ENCODE measurements at places on chromosomes 5 and 9.

DNA sequence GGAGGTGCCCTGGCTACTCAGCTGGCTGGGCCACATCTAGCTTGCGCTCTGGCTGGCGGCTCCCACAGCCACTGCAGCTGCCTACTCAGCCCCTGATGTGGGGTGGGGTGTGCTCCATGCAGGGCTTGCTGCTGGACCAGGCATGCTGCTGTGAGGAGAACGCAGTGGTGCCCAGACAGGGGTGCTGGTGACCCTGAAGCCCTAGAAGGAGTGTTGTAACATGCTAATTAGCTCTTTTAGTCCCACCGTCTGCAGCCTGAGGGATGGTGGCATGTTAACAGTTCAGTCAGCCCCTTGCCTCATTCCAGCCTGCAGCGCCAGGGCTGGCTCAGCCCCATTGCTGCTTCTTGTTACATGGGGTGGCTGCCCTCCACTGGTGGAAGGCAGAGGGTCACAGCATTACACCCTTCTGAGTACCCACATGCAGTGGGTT lies 642.3 kb downstream of the DMRTA1 start:
- no peak for DNase-seq

- peak; percentile 66 for DNase-seq
These were observed 88.8 kb upstream of the PAM start for GRCh38 chr5:102666164-102666946.

- peak; percentile 37 for DNase-seq
These were observed 483.7 kb downstream of the RAB3C start for GRCh38 chr5:59066367-59067163.

DNA sequence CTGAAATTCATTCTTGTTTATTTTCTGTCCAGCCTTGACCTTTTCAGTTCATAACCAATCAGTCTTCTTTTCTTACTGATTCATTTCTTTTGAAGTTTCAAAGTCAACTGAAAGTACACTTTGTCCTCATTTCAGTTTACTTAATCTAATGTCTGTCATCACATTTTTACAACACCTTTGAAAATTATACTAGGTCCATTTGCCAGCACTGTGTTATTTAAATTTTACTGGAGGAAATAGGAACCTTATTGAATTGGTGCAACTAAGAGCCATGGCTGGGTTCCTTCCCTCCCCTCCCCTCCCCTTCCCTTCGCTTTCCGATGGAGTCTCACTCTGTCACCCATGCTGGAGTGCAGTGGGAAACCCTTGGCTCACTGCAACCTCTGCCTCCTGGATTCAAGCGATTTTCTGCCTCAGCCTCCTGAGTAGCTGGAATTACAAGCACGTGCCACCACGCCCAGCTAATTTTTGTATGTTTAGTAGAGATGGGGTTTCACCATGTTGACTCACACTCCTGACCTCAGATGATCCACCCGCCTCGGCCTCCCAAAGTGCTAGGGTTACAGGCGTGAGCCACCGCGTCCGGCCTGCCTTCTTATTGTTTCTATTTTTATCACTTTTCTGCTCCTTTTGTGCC lies 6.3 kb downstream of the RMI1 start:
- DNase-seq = no peak

GRCh38 chr5:110726249-110727024 lies at the start of gene TMEM232:
TMEM232 (minus strand) TSS chr5:110726671; CDS start chr5:110667352, 59,319 bp downstream.
- peak; percentile 88 for DNase-seq

DNA sequence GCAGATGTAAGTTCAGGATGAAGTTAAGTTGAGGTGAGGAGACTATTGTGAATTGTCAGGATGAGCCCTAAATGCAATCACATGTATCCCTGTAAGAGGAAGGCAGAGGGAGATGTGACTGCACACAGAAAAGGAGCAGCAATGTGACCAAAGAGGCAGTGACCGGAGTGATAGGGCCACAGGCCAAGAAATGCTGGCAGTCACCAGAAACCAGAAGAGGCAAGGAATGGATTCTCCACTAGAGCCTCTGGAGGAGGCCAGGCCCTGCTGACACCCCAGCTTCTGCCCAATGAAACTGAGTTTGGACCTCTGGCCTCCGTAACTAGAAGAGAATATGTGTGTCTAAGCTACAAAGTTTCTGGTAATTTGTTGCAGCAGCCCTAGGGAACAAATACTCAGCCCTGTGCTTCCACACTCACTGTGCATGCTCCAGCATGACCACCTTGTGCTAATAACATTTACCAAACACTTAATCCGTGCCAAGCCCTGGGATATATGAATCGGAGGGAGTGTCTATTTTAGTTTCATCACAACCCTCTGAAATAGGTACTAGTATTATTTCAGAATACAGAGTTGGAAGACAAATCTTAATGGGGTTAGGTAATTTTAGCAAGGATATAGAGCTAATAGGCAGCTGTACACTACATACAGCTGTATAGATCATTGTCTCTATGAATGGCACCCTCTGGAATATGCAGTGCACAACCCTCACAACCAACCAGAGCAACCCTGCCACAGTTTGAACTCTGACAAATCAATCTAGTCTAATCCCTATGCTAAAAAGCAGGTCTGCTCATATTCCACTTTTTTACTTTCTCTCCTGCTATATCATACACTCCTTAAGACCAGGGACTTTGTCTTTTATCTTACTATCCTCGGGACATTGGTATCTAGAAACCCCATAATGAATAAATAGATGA lies 7.8 kb upstream of the GPX8 start:
- DNase-seq = no peak

- no peak for DNase-seq
These were observed 108.9 kb upstream of the CHD1 start for GRCh38 chr5:99037668-99038067.

- DNase-seq = no peak
These were observed 32.2 kb upstream of the EBF1 start for GRCh38 chr5:159131951-159132350.

DNA sequence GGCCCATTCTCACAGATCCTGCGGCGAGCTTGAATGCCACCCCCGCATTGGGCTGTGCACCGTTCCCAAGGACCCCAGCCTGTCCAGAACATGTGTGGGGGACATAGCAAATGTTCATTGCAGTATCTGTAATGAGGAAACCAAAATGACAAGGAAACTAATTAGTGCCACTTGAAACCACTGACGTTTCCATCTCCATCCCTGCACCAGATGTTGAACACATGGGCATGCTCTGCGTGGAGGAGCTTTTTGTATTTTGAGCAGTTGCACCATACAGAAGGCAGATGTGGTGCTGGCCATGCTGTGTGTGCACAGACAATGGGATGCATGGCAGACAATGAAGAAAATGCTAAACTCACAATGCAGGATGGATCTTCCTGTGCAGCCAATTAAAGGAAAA lies 437.7 kb downstream of the SEMA5A start:
- no peak for DNase-seq

DNA sequence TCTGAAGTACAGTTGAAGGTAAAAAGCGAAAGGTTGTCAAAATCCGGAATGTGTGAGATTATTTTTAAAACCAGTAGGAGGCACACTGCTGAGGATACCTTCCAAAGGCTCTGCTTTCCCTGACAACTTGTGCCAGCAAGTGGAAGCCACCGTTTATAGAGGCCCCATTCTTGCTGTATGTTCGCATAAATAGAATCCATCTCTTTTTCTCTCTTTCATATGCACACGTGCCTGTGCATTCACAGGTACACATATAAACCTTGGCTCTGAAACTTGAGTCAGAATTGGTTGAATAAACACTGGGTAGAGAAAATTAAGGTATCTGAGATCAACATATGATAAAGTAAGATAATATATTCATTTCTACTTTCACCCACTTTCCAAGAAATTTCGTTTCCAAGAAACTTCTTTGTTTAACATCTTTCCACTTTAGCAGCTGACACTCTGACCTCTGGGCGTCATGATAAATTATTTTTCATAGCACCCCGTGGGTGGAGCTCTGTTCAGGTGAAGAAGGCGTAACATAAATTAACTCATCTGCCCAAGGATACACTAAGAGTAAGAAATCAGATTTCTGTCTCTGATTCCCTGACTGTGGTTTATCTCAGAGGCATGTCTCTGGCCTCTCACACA lies 63.7 kb upstream of the RICTOR start:
- DNase-seq = no peak

DNA sequence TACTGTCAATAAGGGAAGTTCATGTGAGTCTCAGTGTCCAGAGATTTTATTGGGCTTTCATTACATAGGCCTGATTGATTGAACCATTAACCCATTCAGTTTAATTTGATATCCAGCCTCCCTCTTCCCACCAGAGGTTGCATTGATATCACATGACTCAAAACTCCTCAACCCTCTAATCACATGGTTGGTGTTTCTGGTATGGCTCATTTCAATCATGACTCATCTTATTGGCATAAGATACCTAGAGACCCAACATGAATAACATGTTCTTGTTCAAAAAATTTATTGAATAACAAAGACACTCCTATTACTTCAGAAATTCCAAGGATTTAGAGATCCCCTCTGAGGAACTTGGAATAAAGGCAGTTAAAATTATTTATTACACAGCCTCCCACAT lies 982.2 kb downstream of the TLE1 start:
- DNase-seq = no peak

- peak; percentile 43 for DNase-seq
These were observed 202.5 kb upstream of the NMUR2 start for GRCh38 chr5:152607401-152608160.

DNA sequence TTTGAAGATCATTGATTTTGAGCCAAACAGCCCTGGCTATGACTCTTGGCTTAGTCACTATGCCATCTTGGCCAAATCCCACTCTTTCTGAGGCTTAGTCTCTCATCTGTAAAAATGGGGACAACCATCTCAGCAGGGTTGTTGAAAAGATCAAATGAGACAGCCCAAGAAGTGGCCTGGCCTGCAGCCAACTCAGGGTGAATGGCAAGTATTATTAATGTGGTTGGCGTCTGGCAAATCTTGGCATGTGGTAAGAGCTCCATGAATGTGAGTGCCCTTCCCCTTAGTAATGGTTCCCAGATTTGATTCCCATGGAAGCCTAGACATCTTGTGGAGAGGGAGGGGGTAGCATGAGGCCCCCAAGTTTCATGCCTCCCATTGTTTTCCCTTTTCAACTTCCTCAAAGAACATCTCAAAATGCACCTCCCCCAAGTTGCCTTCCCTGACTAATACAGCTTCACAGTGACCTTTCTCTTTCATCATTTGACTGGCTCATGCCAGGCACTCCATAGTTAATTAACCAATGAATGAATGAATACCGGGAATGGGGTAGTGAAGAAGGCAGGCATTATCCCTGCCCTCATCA lies 11.8 kb upstream of the TGFBI start:
- peak; percentile 65 for DNase-seq

GRCh38 chr9:86902991-86903733 lies 44.1 kb downstream of the GAS1 start:
- no peak for DNase-seq

GRCh38 chr5:111585946-111586345 lies 73.6 kb upstream of the STARD4 start:
- DNase-seq = no peak

DNA sequence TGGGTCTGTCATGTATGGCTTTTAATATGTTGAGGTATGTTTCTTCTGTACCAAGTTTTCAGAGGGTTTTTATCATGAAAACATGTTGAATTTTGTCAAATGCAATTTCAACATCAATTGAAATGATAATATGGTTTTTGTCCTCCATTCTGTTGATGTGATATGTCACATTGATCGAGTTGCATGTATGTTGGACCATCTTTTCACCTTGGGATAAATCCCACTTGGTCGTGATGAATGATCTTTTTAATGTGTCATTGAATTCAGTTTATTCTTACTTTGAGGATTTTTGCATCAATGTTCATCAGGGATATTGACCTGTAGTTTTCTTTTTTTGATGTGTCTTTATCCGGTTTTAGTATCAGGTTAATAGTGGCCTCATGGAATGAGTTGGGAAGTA lies 288.5 kb downstream of the PJA2 start:
- DNase-seq = no peak

DNA sequence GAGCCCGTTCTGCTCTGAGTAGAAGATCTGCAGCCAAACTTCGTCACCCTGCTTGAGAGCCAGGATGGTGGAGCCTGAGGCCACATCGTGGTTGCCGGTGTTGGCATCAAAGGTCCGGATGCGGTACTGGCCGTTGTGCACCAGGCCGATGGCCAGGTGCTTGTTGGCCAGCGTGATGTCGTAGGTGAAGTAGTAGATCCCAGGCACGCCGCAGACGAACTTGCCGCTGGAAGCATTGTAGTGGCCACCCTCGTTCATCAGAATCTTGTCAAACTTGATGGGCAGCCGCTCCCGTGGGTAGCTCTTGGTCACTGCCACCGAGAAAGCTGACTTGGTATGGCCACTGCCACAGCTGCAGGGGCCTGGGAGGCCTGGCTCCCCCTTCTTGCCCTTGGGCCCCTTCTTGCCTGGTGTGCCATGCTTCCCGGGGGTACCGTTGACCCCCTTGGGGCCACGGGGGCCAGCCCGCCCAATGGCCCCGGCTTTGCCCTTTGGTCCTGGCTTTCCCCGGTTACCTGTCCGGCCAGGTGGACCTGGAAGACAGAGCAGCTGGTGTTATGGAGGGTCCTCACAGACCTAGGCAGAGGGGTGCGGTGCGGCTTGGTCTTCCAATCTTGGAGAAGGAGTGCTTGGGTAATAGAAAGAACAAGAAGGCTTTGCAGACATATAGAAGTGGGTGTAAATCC lies 21.0 kb downstream of the C1QTNF2 start:
- DNase-seq = no peak

- no peak for DNase-seq
These were observed 86.4 kb upstream of the MINAR2 start for GRCh38 chr5:129661366-129662035.

GRCh38 chr5:77627869-77628674 lies 10.4 kb downstream of the OTP start:
- no peak for DNase-seq

- DNase-seq = no peak
These were observed 4.1 kb downstream of the PTCD2 start for GRCh38 chr5:72324189-72324825.

DNA sequence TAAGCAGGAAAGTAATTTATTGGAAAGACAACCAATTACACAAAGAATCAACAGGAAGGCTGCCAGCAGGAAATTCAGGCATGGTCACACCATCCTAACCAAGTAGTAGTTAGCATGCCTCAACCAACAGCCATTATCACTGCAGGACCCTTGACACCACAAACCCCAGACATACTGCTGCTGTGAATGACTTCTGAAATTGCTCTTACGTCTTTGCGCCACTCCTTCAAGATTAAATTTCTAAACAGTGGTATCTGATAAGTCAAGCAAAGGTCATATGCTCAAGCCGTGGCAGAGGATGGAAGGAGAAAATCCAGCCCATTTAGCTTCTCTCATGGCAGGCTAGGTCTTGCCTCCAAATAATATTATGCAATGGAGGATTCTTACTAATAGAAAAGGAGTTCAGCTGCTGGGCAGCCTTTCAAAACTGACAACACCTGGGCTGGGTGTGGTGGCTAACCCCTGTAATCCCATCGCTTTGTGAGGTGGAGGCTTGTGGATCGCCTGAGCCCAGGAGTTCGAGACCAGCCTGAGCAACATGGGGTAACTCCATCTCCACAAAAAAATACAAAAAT lies 5.0 kb upstream of the PTGER4 start:
- no peak for DNase-seq

GRCh38 chr9:14741369-14741768 lies 18.8 kb upstream of the CER1 start:
- DNase-seq = no peak

- no peak for DNase-seq
These were observed 30.0 kb downstream of the TRIM32 start for GRCh38 chr9:116717150-116717549.

Data from Ammon's horn (tissue), 1 donor.